Thymus (tissue), 14 donors: ENCODE measurements at places on chromosomes 4 and X.

GRCh38 chr4:89314291-89314690 lies 6.7 kb upstream of the GPRIN3 start:
- DNase-seq: no peak

GRCh38 chr4:169573889-169574288 lies 38.5 kb downstream of the NEK1 start:
- no peak for DNase-seq

GRCh38 chr4:139721789-139722188 lies 56.2 kb downstream of the MGST2 start:
- DNase-seq: no peak

- DNase-seq: no peak
Measured at GRCh38 chrX:57156397-57157049, 19.3 kb upstream of the SPIN2A start.

DNA sequence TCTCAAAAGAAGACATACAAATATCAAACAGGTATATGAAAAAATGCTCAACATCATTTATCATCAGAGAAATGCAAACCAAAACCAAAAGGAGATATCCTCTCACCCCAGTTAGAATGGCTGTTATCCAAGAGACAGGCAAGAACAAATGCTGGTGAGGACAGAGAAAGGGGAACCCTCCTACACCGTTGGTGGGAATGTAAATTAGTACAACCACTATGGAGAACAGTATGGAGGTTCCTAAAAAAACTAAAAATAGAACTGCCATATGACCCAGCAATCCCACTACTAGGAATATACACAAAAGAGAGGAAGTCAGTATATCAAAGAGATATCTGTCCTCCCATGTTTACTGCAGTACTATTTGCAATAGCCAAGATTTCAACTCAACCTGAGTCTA lies 83.5 kb downstream of the CDS1 start:
- no peak for DNase-seq

DNA sequence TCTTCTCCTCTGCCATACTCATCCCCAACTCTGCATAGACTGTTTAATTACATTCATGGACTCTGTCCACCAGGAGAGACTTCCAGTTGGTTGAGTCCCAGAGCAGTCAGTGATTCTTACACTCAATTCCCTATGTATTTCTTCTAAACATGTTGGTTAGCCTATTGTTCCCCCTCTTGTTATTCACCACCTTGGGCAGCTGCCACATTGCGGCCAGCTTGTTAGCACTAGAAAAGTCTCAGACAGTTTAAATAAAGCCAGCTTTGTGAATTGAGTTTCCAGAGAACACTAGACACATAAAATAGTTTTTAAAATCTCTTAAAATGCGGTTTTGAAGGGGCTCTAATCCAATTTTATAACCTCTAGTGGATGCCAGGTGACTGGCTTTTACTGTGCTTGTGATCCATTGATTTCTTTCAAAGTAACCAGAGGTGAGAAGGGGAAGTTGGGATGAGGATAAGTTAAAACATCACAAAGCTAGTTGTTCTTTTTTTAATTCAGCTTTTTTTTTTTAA lies 827.7 kb downstream of the FSTL5 start:
- DNase-seq: no peak

DNA sequence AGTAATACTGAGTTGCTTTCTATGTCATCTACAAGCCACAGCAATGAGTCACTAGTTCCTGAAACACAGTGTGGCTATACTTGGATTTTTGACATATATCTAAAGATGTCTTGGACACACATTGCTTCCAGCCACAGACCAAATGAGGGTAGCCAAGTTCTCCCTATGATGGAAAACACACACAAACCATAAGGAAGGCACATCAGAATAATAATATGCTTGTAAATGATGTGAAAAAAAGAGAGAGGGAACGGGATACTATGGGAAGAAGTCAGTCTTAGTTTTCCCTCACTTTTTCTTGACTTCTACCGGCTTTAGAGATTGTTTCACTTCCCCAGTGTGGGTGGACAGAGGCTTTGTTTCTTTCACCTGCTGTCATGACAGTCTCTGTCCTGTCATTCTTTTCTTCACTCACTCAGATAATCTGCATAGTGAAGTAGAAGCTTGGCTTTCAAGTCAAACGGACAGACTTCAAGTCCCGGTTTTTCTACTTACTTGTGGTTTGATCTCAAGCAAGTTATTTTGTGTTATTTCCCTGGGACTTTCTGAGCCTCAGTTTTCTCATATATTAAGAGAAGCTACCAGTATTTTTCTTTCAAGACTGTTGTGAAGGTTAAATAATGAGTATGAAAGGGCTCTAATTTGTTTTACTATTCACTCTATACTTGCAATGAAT lies 34.7 kb downstream of the P2RY10 start:
- no peak for DNase-seq

DNA sequence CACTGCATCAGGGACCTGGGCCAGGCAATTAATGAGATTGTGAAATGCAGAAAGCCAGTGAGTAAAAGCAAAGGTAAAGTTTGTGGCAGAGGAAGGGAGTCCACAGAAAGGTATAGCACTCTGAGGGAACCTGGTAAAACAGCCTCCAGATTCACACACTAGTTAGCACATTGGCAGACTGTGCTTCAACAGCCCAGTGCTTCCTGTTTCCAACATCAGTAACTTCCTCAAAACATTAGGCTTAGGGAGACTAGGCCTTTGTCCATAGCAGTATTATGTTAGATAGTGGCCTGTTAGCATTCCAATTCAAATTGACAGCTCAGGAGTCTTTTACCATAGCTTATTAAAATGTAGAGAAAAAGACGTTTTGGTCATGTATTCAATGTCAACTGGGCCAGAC lies 582.6 kb upstream of the ACTRT1 start:
- no peak for DNase-seq

DNA sequence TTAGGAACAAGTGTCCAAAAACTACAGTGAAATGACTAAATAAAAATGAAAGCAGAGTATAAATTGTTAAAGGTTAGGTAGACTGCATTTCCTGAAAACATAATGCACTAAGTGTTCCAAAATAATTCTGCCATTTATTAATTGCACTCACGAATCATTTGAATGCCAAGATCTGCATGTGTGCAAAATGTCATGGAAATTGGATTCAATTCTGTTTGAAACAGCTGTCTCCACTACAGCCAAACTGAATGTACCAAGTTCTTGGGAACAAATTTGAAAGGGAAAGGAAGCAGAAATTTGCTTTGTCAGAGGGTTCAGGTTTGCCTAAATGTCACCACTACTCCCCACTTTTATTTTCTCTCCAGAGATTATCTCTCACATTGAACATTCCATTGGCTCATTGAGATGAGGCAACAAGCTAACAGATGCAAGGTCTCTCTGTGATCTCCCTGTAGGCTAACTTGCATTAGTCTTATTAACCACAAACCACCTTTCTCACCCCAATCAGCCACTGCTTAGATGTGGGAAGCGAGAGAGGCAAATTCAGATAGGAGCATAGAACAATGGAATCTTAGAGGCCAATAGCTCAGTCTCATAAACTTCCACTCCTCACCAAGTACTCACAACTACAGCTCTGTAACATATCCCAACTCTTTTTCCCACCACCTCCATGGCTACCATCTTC lies 226.6 kb downstream of the KDR start:
- no peak for DNase-seq

GRCh38 chr4:56671373-56671772 lies 9.7 kb downstream of the HOPX start:
- no peak for DNase-seq
